Naive B cell (primary cell): ENCODE measurements at places on chromosomes 4 and X. TPM values are rescaled to one million over a fixed set of nuclear protein-coding genes. Genes with fewer than 3 reads are reported as not detected.

- no peak for DNase-seq
Observed at GRCh38 chrX:104659005-104659744, 93.2 kb downstream of the IL1RAPL2 start.

- no peak for DNase-seq
Observed at GRCh38 chr4:56127716-56128115, 179.0 kb downstream of the CEP135 start.

GRCh38 chrX:32867781-32868523 is 343.4 kb downstream of the DMD start:
- DNase-seq: no peak

DNA sequence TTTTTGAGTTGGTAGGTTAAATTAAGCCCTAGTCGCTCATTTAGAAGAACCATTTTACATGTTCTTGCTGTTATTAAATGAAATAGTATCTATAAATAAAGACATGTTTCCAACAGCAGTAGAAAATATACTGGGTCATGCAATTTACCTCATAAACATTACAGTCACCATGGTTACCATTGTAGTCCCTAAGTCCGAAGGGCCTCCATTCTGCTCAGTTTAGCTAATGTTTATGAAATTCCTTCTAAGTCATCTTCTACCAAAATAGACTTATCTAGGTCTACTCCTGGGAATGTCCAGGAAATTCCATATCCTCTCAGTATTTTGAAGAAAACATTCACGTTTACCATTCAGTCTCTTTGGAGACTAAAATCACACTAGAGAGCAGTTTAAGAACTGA is 292.5 kb upstream of the DCAF8L1 start:
- DNase-seq: no peak

GRCh38 chrX:141469469-141469868 is 115.1 kb downstream of the SPANXA1 start:
- DNase-seq: no peak

Gene GUCY1A1
- 2.1 TPM for polyA plus RNA-seq

GRCh38 chrX:46913667-46914066 is 1.4 kb downstream of the JADE3 start:
- no peak for DNase-seq

- no peak for DNase-seq
Observed at GRCh38 chr4:139609647-139610046, 53.6 kb upstream of the SETD7 start.

- no peak for DNase-seq
Observed at GRCh38 chr4:74293558-74293957, 14.7 kb upstream of the EPGN start.

GRCh38 chrX:143571521-143571920 is 54.2 kb upstream of the SPANXN3 start:
- DNase-seq: no peak

Gene MAOB
- polyA plus RNA-seq: not detected

Gene HSFX3
- polyA plus RNA-seq: not detected

- peak; percentile 77 for DNase-seq
Observed at GRCh38 chrX:24479924-24480323, 14.8 kb downstream of the PDK3 start.

DNA sequence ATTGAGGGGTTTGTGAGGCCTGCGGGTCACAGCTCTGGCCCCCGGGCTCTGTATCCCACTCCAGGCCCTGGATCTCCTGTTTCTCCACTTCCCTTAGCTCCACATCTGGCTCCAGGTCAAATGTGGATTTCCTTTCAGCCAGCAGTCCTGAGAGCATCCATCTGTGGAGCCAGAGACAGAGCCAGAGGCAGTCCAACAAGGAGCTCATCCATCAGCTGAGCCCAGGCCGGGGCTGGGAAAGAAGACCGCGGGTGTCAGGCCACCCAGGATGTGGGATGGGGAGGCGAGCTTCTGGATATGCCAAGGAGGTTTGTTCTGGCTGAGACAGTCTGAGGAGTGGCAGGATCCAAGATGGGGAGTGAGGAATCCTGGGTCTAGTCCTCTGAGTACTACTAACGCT is 91.7 kb downstream of the EFNB1 start:
- DNase-seq: no peak

Gene UGT2A3
- polyA plus RNA-seq: not detected

- no peak for DNase-seq
Observed at GRCh38 chrX:45454290-45454689, 253.6 kb upstream of the DIPK2B start.

DNA sequence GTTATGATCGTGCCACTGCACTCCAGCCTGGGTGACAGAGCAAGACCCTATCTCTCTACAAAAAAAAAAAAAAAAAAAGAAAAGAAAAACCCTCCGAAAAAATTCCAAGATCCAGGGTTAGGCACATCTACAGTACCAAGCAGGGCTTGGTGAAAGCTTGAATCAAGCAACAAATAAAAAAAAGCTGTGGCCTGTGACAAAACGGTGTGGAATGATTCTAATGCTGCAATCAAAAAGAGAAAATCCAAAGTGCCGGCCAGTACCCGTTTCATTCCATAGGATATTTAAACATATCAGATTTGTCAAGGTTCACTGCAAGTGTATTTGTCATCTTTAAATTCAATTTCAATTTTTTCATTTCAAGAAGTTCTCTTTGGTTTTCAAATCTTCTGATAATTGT is 20.5 kb downstream of the RWDD4 start:
- no peak for DNase-seq

DNA sequence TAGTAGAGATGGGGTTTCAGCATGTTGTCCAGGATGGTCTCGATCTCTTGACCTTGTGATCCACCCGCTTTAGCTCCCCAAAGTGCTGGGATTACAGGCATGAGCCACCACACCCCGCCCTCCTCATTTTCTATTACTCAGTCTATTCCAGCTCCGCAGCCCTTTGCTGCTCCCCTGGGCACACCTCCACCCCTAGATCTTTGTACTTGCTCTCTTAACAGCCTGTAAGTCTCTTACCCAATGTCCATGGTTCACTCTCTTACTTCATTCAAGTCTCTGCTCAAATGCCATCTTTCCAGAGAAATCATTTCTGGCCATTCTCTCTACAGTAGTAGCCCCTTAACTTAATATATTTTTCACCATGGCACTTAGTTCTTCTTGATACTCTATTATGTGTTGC is 64.7 kb downstream of the LDB2 start:
- no peak for DNase-seq

Gene ABLIM2
- 0.57 TPM for polyA plus RNA-seq

Gene FRAS1
- not detected for polyA plus RNA-seq

GRCh38 chr4:122503214-122503613 is 46.7 kb upstream of the IL2 start:
- no peak for DNase-seq

DNA sequence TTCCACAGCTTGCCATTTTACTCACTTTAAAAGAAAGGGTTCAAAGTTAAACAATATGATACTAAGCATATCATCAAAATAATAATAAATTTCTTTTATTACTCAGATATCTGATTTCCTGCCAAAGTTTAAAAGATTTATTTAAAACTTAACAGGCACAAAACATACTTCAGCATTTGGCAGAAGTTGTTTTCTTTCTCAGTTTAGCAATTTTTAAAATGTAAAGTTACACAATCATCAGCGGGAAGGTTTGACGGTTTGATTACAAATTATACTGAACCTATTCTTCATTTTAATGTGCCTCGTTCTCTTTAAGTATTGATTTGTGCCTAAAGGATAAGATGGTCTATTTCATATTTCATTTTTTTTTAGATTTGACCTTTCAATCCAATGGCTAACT is 227.2 kb downstream of the APBB2 start:
- no peak for DNase-seq

DNA sequence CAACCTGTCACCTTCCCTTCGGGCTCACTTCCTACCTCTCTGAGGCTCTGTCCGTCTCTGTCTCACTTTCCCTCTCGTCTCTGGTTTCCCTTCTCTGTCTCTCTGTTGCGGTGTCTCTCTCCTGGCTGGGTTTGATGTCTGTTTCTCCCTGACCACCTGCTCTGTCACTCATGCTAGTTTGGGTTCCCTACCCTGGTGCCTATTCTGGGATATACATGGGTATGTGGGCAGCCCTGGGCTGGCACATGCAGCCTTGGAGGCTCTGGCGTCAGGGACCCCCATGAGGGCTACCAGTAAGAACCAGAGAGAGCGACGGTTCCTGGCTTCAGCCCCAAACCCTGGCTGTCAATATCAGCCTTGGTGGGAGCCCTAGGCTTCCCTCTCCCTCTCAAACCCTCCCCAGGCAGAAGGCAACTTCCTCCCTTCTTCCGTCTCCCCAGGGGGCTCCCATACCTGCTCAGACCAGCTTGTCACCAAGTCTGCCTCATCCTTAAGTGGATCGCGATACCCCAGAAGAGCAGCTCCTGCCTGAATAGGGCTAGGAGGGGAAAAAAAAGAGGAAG is 314 bp downstream of the DNASE1L1 start:
- DNase-seq: no peak

DNA sequence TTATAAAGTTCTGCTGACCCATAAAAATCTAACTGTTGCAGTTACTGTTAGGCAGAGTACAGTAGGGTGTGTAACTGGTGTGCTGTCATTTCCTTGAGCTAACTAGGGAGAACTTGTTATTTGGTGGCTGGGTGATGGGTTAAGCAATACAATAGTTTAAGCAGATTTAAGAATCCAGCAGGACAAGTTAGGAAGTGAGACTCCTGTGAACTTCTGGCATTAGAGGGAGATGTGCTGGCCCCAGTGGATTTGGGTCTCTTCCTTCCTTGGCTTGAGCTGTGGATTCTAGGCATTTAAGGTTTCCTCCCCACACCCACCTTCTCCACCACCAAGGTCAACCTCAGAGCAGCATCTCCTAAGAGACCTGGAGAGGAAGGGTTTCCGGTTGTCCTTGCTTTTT is 70.5 kb downstream of the CLCN5 start:
- no peak for DNase-seq

Gene TMSB15A
- polyA plus RNA-seq: not detected

DNA sequence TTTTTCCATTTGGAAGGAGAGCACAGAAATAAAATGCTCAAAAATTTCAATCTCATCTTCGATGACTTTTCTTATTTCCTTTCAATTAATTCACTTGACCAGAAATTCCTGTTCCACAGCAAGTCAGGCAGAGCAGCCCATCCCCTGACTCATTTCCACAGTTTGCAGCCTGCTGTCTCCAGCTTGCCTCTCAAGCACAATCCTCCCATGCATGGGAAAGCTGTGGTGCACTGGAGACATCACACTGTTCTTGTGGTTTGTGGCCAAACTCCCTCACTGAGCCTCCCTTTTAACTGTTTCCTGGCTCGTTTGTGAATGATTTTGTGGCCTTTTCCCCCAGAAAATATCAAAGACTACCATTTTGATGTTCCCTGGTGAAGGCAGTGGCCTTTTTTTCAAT is 114.0 kb upstream of the ENPEP start:
- no peak for DNase-seq

GRCh38 chr4:61805979-61806378 is 605.9 kb downstream of the ADGRL3 start:
- no peak for DNase-seq

DNA sequence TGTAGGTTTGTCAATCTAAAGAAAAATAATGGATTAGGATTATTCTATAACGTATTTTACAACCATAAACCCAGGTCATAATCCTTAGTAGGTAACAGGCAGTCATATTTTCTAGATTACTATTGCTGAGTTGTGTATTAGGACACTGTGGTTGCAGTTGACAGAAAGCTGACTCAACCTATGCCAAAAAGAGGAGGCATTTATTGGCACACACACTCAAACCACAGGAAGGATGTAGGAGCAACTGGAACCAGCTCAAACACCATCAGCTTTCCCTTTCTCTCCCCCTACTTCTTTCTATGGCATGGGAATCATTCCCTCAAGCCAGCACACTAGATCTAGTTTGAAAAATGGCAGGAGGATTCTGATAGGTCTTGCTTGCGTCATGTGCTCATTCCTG is 136.4 kb upstream of the FAM9C start:
- no peak for DNase-seq

DNA sequence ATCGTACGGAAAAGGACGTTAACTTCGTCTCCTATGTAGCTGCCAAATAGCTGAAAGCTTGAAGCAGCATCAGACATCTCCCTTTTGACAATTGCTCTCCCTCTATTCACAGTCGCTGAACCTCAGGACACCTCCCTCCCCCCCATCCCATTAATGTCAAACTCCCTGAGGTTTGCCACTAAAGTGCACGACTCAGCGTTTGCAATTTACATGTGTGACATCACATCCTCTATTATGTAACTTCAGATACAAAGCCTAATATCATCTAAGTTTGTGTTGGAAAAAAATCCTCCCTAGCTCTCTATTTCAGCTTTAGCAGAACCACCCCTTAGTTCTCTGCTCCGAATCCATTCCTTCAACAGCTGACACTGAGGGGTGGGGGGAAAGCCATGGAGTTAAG is 5.5 kb upstream of the NR3C2 start:
- no peak for DNase-seq

Gene ADAM29
- polyA plus RNA-seq: not detected

DNA sequence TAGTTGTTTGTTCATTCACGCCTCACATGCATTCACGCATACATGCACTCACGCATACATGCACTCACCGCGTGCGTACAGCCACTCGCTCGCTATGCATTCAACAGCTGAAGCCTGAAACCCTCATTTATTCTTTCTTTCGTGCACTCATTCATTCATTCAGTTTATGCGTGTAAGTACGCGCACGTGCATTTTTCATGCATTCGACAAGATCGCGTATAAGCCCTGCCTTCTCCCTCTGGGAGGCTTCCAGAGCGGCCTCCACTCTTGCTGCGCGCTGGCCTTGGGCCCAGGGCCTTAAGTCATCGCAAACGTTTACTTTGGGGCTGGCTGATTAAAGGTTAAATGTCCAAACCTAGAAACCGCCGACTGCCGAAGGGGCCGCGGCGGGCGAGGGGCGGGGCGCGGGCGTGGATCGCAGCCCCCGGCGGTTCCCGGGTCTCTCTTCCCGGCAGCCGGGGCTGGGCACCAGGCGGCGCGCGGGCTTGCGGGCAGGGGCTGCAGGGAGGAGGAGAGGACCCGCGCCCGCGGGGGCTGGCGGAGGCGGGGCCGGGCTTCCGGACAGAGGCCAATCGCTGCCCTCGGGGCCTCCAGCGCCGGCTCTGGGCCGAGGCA is at the start of gene GYG2:
GYG2 (plus strand) TSS at position 587 of the 615 bp plus-strand sequence. CDS start 1,259 bp downstream, outside the sequence.
- DNase-seq: no peak

Gene SMIM31
- polyA plus RNA-seq: not detected

Gene CT47A1
- not detected for polyA plus RNA-seq

- no peak for DNase-seq
Observed at GRCh38 chrX:119303137-119303536, 67.1 kb downstream of the PGRMC1 start.

Gene LONRF3
- polyA plus RNA-seq: 0.10 TPM

Gene ZNF674
- 1.0 TPM for polyA plus RNA-seq

Gene S100P
- not detected for polyA plus RNA-seq

Gene FAM50A
- 29.2 TPM for polyA plus RNA-seq

DNA sequence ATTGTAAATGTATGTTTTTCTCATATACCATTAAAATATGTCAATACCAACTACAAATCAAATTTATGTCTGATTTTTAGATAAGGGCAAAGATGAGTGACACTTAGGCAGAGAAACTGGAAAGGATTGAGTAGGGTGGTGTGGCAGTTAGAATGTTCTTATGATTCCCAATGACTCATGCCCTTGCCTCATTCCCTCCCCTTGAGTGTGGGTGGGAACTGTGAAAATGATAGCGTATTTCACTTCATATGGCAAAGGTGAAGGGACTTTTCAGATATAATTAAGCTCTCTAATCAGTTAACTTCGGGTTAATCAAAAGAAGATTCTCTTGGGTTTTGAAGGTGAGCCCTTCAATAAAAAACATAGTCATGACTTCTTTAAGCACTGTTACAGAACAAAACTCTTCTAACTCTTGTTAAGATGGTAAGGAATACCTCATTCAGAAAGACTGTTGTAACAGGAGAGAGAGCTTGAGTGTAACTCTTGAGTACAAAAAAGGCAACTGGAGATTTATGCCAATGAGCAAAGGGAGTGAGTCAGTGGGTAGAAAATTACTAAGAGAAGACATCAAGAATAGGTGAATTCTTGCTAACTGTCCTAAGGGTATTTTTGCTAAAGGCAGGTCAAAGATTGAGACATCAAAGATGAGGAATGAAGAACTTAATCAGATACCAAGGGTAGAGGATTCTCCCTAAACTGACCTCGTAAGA is 329.5 kb downstream of the KCTD8 start:
- DNase-seq: no peak
